ENCODE measurements at places on chromosomes 1 and 21.

DNA sequence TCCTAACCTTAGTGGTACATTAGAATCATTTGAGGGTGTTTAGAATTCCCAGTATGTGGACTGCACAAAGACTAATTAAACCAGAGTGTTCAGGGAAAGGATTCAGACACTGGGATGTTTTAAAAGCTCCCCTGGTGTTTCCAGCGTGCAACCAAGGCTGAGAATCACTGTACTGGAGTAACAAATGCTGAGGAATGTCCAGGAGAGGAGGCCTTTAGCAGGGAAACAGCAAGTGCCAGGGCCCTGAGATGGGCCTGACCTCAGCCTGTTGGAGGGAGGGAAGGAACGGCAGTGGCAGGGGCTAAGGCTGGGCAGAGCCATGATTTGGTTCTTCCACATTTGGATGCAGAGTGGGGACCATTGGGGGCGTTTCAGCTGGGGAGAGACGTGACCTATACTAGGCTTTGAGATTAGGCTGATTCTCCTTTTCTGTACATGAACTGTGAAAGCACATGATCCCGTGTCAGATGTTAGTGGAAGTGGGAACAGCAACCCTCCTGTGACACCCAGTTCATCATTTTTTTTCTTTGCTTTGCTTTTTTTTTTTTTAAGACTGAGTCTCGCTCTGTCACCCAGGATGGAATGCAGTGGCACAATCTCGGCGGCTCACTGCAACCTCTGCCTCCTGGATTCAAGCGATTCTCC, 49.3 kb downstream of the KANK4 start:
- H3K27me3 ChIP-seq = no peaks in the 10 kb centered on the region
- DNase-seq = no peak
- H3K4me3 ChIP-seq = no peak overlapping the region
- H3K36me3 ChIP-seq = no peaks in the 10 kb centered on the region
- no peak overlapping the region for H3K27ac ChIP-seq

- H3K27ac ChIP-seq = peak overlapping the region; percentile 85
- H3K36me3 ChIP-seq = peaks cover 9% of the 10 kb centered on the region
- peaks cover 15% of the 10 kb centered on the region for H3K4me1 ChIP-seq
- no peak for DNase-seq
Observed at GRCh38 chr1:26305667-26306289, 658 bp downstream of the UBXN11 start.

DNA sequence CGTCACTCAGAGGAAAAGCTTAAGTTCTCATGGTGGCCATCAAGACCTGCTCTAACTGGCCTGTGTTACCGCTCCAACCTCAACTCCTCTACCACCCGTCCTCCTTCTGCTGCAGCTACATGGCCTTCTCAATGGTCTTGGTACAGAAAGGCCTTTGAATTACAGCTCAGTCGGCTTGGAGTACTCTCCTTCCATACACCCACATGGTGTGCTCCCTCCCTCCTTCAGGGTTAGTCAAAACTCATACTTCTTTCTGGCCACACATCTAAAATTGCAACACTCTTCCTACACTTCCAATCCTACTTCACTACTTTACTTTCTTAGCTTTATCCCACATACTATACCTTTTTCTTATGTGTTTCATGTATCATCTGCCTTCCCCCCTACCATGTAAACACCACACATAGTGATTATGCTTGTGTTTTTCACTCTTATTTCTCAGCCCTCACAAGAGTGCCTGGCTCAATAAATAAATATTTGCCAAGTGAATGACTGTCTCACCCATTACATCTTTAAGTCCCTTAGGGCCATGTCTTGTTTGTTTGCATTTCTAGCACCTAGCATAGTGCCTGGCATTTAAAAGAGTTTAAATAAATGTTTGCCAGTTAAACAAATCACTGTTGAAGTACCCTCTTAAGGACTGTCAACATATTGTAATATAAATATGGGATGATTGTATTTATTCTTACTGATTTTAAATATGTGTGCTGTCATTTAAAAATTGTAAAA, 37.6 kb upstream of the HMCN1 start:
- no peak for DNase-seq
- no peak overlapping the region for H3K27ac ChIP-seq
- peaks cover 8% of the 10 kb centered on the region for H3K27me3 ChIP-seq
- H3K4me1 ChIP-seq = peaks cover 20% of the 10 kb centered on the region
- no peak overlapping the region for H3K4me3 ChIP-seq

DNA sequence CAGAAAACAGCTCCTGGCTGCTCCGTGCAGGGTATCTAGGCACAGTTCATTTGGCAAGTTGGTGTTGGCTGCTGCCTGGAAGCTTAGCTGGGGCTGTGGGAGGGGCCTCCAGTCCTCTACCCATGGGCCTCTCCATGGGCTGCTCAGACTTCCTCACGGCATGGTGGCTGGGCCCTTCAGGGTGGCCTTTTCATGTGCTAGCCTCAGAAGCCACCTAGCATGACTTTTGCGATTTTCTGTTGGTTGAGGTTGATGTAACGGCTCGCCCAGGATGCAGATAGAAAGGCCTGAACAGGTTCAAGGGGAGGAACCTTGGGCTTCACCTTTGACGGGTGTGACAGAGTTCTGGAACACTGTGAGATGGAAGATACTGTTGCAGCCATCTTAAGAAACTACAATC, 25.8 kb upstream of the LHX4 start:
- peaks cover 4% of the 10 kb centered on the region for H3K4me1 ChIP-seq
- H3K4me3 ChIP-seq = no peak overlapping the region
- no peaks in the 10 kb centered on the region for H3K36me3 ChIP-seq
- DNase-seq = peak; percentile 33
- H3K27ac ChIP-seq = no peak overlapping the region

- no peaks in the 10 kb centered on the region for H3K4me1 ChIP-seq
- H3K4me3 ChIP-seq = no peak overlapping the region
- H3K36me3 ChIP-seq = no peaks in the 10 kb centered on the region
- H3K27ac ChIP-seq = no peak overlapping the region
- H3K27me3 ChIP-seq = peaks cover 9% of the 10 kb centered on the region
Observed at GRCh38 chr1:114272593-114272992, 118.9 kb upstream of the SYT6 start.

GRCh38 chr1:227739636-227740035, 4.4 kb downstream of the SNAP47 start:
- H3K36me3 ChIP-seq = no peaks in the 10 kb centered on the region
- no peak overlapping the region for H3K27ac ChIP-seq
- H3K4me1 ChIP-seq = peaks cover 24% of the 10 kb centered on the region

GRCh38 chr1:205232127-205232820, 4.5 kb downstream of the TMCC2 start:
- no peaks in the 10 kb centered on the region for H3K36me3 ChIP-seq
- H3K27ac ChIP-seq = no peak overlapping the region
- no peak for DNase-seq
- H3K27me3 ChIP-seq = peaks cover 13% of the 10 kb centered on the region
- no peak overlapping the region for H3K4me3 ChIP-seq

DNA sequence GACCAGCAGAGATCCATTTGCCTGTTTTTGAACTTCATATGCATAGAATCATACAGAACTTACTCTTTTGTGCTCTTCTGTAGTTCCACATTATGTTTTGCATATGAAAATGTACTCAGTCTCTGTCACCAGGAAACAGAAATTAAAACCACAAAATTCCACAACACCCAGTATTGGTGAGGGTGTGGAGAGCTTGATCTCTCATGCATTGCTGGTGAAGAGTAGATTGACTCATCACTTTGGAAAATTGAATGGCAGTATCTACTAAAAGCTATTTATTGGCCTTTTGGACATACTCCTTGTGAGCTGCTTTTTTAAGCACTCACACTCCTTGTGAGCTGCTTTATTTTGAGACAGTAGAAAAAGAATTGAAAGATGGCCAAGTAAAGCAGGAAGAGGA, 43.3 kb downstream of the VTCN1 start:
- no peaks in the 10 kb centered on the region for H3K36me3 ChIP-seq
- DNase-seq = no peak
- H3K27me3 ChIP-seq = no peaks in the 10 kb centered on the region

- no peak overlapping the region for H3K27ac ChIP-seq
- no peak overlapping the region for H3K4me3 ChIP-seq
- no peaks in the 10 kb centered on the region for H3K36me3 ChIP-seq
- no peaks in the 10 kb centered on the region for H3K4me1 ChIP-seq
Observed at GRCh38 chr1:226565476-226565875, 16.9 kb downstream of the STUM start.

GRCh38 chr1:29356663-29357062, 120.3 kb downstream of the PTPRU start:
- no peaks in the 10 kb centered on the region for H3K36me3 ChIP-seq
- no peak overlapping the region for H3K27ac ChIP-seq
- no peak for DNase-seq
- no peaks in the 10 kb centered on the region for H3K4me1 ChIP-seq

- H3K27me3 ChIP-seq = no peaks in the 10 kb centered on the region
- no peaks in the 10 kb centered on the region for H3K4me1 ChIP-seq
- H3K36me3 ChIP-seq = no peaks in the 10 kb centered on the region
- no peak for DNase-seq
Observed at GRCh38 chr1:40588586-40588985, 57.1 kb downstream of the ZNF684 start.

DNA sequence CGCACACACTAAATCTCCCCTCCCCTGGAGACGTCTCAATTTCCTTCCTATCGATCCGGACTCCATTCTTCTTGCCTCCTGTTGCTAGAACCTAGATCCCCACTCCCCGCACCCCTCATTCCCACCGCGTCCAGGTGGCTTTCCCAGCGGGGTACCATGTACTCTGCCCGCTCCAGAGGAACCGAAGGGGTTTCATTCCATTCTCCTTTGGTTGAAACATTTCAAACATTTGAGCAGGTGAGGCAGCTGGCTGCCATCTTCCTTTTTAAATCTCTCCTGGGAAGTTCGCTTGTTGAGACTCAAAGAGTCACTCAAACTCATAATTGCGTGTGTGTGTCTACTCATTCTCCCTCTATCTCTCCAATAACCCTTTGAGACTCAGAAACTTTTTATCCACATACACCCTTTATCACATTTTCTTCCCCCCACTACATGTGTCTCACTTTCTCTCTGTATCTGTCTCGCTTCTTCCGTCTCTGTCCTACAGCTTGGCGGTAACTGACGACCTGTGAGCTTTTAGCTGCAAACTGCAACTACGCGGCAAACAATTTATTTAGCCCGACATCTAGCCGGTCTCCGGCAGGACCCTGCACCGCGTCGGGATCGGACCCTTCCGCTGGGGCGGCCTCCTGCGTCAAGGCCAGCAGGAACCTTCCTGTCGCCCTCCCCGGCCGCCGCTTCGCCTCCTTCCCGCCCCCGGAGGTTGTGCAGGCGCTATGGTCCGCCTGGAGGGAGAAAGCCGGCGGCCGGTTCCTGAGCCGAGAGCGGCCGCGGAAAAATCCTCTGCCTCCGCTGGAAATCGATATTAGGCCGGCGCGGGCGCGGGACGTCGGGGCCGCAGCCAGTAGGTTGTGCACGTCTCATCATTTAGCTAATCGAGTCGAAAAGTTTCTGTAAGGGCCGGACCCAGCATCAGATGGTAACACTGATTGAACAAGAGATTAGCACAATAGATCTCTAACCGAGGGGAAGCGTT, 3.0 kb upstream of the FOXD3 start:
- no peak overlapping the region for H3K4me3 ChIP-seq
- H3K27ac ChIP-seq = no peak overlapping the region
- peaks cover 85% of the 10 kb centered on the region for H3K27me3 ChIP-seq
- DNase-seq = no peak

GRCh38 chr1:247088967-247089366, 10.4 kb upstream of the ZNF670 start:
- H3K4me3 ChIP-seq = no peak overlapping the region
- peak; percentile 57 for DNase-seq
- H3K4me1 ChIP-seq = no peaks in the 10 kb centered on the region
- no peak overlapping the region for H3K27ac ChIP-seq

- no peaks in the 10 kb centered on the region for H3K36me3 ChIP-seq
- no peak for DNase-seq
- no peak overlapping the region for H3K27ac ChIP-seq
- H3K27me3 ChIP-seq = no peaks in the 10 kb centered on the region
Observed at GRCh38 chr1:181206979-181207790, 118.7 kb downstream of the IER5 start.

GRCh38 chr1:204426474-204426873, 14.9 kb upstream of the PPP1R15B start:
- no peak for DNase-seq
- peaks cover 100% of the 10 kb centered on the region for H3K36me3 ChIP-seq
- no peak overlapping the region for H3K4me3 ChIP-seq
- no peak overlapping the region for H3K27ac ChIP-seq
- peaks cover 5% of the 10 kb centered on the region for H3K4me1 ChIP-seq

DNA sequence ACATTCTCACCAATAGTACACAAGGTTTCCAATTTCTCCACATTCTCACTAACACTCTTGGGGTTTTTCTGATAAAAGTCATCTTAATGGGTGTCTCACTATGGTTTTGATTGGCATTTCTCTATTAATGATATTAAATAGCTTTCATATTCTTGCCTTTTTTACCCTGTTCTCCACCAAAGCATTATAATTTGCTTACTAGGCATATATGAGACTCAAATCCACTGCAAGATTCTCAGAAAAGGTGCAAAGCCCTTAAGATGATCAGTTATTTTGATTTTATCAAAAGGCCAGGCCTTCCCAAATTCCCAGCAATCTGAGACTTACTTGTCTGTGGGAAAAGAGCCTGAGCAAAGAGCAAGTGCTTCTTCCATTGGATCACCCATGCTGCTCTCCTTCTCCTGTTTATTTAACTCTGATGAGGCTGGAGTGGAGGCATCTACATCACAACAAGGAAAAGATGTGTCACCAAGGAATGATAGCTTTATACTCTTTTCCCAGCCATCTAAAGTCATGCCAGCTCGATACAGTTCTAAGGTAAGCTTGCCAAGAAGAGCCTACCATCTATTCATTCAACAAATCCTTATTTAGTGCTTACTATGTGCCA, 24.6 kb downstream of the CLSPN start:
- H3K4me1 ChIP-seq = no peaks in the 10 kb centered on the region
- no peaks in the 10 kb centered on the region for H3K36me3 ChIP-seq
- H3K4me3 ChIP-seq = no peak overlapping the region
- no peak for DNase-seq

- peaks cover 13% of the 10 kb centered on the region for H3K4me1 ChIP-seq
- H3K27ac ChIP-seq = peak overlapping the region; percentile 53
- no peaks in the 10 kb centered on the region for H3K27me3 ChIP-seq
- peaks cover 92% of the 10 kb centered on the region for H3K36me3 ChIP-seq
- H3K4me3 ChIP-seq = no peak overlapping the region
Observed at GRCh38 chr1:53957194-53957818, 11.2 kb downstream of the LRRC42 start.

DNA sequence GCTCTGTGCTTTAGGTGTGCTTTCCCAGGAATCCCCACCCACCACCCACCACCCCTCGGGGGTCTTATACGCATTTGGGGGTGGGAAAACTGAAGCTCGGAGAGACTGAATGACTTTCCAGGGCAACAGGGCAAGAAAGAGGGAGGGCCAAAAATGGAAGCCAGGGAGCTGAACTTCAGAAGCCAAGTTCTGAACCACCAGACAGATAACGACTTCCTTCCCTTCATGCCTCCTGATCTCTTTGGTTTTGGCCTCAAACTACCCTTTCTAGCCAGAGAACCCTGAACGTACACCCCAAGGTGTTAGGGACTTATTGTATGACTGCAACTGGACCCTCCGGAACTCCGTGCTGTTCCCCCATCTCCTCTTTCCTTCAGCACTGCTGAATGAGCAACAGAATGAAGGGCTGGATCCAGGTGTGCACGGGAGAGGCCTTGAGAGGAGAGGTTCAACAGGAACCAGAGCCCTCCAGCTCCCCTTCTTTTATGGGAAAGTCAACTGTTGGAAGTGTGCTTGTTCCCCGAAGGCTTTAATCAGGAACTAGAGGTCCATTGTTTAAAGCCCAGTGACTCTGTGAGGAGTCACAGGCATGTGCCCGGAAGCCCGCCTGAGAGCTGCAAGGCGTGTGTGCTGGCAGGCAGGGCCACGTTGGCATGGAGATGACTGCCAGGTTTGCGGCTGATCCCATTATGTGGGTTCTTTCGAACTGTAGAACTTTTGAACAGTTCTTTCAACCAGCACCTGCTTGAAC, 3.1 kb downstream of the BACE2 start:
- no peak overlapping the region for H3K4me3 ChIP-seq
- H3K27me3 ChIP-seq = no peaks in the 10 kb centered on the region
- no peaks in the 10 kb centered on the region for H3K36me3 ChIP-seq
- H3K27ac ChIP-seq = peak overlapping the region; percentile 29

Data from spleen (tissue), 13 donors.